ENCODE measurements at places on chromosomes 3 and 15. TPM values are rescaled to one million over a fixed set of nuclear protein-coding genes. Genes with fewer than 3 reads are reported as not detected.

DNA sequence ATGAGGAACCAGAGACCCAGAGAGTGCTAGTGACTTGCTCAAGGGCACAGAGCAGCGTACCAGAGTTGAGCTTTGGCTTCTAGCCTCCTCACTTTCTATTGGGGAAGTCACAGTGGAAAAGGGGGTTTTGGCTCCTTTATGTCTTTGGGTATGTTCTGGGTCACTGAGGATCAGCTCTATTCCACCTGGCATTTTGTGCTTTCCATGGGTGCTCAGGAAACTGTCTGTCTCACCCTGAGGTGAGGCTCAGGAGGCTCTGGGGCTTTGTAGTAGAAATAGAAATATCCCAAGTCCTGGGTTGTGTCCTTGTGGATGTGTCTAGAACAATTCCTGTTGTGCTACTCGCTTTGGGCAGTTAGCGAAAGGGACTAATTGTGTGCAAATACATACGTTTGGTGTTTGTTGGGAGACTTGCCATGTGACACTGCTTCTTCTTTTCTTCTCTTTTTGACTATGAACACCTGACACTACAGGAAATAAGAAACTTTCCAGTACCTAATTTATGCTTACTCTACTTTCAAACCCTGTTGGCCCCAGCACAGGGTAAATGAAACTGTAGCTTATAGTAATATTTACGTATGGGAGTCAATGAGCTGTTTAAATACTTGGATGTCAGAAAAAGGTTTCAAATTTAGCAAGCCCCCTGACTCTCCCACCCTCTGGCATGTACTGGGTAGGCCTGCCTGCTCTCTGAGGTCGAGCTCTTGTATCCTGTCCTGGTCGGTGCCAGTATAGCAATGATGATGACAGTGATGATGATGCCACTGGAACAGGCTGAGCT, 35.6 kb downstream of the SMAD3 start:
- no peaks in the 10 kb centered on the region for H3K36me3 ChIP-seq
- H3K27ac ChIP-seq, result no peak overlapping the region
- no peak overlapping the region for H3K4me3 ChIP-seq
- DNase-seq, result no peak
- no peaks in the 10 kb centered on the region for H3K27me3 ChIP-seq

The CCR9 gene
- not detected for total RNA-seq

DNA sequence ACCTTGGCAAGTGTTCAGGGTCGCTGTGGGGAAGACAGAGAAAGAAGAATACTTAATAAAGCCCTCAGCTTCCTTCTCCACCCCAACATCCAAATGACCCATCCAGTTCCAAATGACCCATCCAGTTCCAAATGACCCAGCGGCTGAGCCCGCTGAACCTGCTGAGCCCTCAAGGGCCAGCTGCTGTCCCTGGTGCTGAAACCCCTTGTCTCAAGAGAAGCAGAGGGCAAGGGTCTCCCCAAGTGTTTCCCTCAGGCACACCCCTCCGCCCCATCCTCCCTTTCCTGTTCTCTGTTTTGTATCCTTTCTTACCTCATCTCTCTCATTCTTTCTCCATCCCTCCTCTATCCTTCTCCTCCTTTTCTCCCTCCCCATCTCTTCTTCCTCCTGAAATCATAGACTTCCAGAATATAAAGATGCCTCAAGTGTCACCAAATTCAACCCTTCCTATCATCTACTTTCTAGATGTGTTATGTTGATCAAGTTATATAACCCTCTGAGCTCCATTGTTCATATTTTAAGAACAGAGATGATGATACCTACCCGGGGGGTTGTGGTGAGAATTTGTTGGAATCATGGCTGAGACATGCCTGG, 29.0 kb downstream of the CCDC33 start:
- H3K4me3 ChIP-seq, result no peak overlapping the region
- H3K4me1 ChIP-seq, result no peaks in the 10 kb centered on the region
- peaks cover 50% of the 10 kb centered on the region for H3K27me3 ChIP-seq
- no peak for DNase-seq
- no peak overlapping the region for H3K27ac ChIP-seq
- no peaks in the 10 kb centered on the region for H3K36me3 ChIP-seq

The IL17RE gene
- 1.6 TPM for total RNA-seq

Measured in chondrocyte (in vitro differentiated cells).